Stimulated activated naive CD4-positive, alpha-beta T cell (primary cell): ENCODE measurements at places on chromosomes 11 and 22.
A peak's percentile ranks its signal among the peaks of the same experiment; 100 is the strongest.

DNA sequence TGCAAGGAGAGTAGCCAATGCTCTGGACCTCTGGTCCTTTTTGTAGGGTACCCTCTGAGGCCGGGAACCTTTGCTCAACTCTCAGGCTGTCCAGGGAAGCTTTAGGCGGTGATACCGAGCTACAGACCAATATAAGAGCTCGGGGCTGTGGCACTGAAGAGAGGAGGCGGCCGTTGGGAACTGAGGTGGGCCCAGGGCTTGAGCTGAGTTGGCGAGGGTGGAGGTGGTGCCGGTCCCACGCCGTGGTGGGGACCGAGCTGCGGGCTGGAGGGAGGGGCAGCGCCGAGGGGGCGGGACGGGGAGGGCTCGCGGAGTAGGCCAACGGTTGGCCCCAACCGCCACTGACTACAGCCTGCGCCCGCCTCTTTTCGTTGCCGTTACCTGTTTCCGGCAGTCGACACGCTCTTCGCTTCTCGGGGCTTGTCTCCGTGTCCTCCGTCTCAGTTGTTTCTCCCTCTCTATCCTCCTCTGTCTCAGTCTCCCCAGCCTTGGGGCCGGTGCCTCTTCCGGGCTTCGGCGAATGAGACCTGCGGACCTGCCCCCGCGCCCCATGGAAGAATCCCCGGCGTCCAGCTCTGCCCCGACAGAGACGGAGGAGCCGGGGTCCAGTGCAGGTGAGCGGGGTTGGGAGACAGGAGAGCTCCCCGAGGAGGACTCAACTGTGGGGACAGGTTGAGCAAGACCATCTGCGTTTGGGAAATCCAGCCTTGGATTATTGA is at the start of gene NEU3:
TSS of gene NEU3 (plus strand) at position 393 of the 719 bp plus-strand sequence. CDS start at position 521, 128 bp downstream.
- DNase-seq: peak; percentile 77

DNA sequence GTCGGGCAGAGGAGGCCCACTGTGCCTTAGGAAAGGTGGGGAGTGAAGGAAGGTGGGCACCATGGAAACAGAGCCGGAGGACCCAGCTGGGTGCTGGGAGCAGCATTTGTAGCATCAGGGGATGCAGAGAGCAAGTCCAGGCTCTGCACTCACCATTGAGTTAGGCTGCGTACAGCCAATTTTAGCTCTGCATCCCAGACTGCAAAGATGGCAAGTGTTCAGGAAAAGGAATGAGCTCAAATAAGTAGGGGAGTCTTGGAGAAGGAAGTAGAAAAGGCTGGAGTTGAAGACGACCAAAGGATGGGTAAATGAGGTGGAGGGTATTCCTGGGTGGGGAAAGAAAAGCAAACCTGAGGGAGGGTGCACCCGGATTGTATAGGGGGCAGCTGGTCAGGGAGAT is 31.6 kb upstream of the ETS1 start:
- no peak for DNase-seq

GRCh38 chr11:34182921-34183685 is 77.7 kb downstream of the NAT10 start:
- DNase-seq: no peak

- no peak for DNase-seq
Measured at GRCh38 chr11:132115454-132115853, 745.0 kb downstream of the NTM start.

GRCh38 chr11:109026891-109027489 is 362.1 kb downstream of the DDX10 start:
- DNase-seq: no peak

DNA sequence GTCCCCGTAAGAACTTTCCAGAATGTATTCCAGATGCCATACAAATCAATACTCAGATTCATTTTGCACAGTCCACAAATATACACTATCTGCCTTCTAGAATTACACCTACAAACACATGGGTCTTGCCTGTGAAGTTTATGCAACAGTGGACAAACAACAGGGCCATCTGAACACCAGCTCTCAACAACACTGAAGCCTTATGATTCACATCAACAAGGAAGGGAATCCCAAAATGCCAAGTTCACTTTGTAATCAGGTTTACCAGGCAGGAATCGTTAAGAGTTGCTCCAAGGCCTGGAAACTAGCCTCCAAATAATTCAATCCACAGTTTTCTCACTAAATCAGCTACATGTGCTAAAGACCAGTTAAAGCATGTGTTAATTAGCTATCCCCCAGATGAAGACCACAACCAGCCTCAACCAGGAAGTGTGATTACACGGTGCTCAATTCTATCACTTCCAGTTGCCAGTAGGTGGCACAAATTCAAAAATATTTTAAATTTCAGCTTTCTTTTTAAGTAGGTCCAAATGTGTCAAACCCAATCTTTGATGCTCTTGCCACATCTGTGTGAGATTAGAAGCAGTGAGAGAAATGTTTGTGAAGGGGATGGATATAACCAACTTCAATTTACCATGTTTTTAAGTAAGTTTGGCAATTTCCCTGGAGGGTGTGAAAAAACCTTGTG is 139.1 kb upstream of the BDNF start:
- no peak for DNase-seq
